ENCODE measurements at places on chromosomes 16 and 17. TPM values are rescaled to one million over a fixed set of nuclear protein-coding genes. Genes with fewer than 3 reads are reported as not detected.

DNA sequence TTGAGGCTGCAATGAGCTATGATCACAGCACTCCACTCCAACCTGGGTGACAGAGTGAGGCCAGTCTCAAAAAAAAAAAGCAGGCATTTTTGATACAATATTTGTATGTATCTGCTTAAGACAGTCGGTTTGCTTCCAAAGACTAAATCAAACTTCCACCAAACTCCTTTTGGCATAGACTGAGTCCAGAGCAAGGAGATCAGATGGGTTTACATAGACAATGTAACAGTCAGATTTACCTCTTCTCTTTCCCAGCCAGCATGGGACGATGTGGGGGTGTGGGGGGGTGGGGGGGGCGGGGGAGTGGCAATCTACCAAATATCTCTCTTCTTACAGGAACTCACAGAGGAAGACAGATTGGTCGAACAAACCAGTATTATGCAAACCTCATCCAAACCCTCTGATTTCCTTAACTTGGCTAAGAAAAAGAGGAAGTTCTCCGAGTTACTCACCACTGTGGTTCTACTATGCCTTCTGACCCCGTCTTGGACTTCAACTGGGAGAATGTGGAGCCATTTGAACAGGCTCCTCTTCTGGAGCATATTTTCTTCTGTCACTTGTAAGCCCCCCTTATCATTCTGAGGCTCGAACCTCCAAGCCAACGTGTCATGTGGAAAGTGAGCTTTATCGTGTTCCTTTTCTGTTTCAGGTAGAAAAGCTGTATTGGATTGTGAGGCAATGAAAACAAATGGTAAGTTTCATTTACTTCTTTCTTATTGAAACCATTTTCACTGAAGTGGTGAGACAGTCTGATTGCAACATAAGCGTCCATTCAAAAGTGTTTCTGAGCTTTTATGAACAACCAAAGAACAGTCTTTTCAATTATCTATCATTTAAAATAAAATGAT, at the start of gene MILR1:
Gene MILR1 (plus strand): TSS at position 451 of the 848 bp plus-strand sequence. CDS start 54 bp downstream, at position 505.
- peak; percentile 83 for DNase-seq

The SOX8 gene
- 31.1 TPM for total RNA-seq

- no peak for DNase-seq
These were observed 95.3 kb upstream of the XYLT1 start for GRCh38 chr16:17566075-17566474.

DNA sequence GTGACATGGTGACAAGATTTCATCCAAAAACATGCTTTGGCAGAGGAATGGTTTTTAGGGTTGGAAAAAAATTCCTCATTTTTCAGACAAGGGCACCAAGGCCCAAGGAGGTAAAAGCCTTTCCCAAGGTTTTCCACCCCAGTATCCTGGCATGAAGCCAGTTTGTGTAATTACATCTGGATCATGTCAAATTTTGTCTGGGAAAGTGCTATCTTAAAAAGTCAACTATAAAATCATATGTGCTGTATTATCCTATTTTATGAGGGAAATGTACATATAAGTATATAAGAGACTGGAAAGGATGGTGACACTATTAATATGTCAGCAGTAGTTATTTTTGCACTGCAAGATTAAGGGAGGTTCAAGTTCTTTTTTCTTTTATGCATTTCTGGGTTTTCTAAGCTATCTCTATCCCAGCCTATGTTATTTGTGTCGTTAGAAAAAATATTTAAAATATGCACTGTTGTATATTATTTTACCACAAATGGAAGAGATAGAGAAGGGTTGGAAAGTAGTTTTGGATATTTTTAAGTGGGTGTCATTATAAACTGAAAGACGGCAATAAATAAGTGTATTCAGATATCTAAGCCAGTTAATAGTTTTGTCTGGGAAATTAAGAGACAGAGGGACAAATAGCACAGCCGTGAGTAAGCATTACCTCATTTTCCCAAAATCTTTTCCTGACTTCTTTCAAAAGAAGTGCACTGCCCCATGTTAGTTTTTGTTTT, 13.5 kb upstream of the FBXO47 start:
- DNase-seq = peak; percentile 36

GRCh38 chr16:30091474-30092372, at the start of gene TBX6:
TSS of gene TBX6 (minus strand) at chr16:30091924. CDS start at chr16:30091193, 731 bp downstream.
- DNase-seq = peak; percentile 96

The AATK gene
- total RNA-seq = 6.3 TPM

GRCh38 chr16:66911112-66911511, 7.6 kb downstream of the CDH16 start:
- no peak for DNase-seq

GRCh38 chr16:88608076-88608475, 30.3 kb upstream of the IL17C start:
- no peak for DNase-seq

GRCh38 chr17:79028496-79029326, 4.7 kb downstream of the C1QTNF1 start:
- no peak for DNase-seq

- no peak for DNase-seq
These were observed 14.4 kb upstream of the LGALS3BP start for GRCh38 chr17:78993981-78994671.

The HIGD1B gene
- total RNA-seq = 6.6 TPM

DNA sequence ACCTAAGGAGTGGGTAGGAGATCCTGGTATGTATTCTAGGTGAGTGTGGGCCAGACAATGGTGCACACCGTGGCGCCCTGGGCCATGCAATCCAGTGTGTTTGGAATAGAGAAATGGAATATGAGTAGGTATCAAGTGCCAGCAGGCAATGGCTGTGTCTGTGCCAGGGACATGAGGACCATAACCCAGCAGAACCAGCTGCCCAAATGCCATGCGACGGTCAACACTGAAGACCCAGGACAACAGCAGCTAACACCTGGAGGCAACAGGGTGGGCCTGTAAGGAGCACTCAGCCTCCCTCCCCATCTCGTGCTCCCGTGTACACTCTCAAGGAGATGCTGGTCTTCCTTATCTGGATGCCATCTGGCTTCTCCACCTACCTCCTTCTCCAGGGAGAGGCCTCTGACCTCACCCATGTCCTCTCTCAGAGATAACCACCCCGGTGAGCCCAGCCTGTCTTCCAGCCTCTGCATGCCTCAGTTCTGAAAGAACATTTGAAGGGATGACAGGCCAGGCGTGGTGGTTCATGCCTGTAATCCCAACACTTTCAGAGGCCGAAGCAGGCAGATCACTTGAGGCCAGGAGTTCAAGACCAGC, 750 bp upstream of the GSDMB start:
- no peak for DNase-seq

- peak; percentile 58 for DNase-seq
These were observed 690 bp downstream of the RHOT1 start for GRCh38 chr17:32142857-32143526.

- no peak for DNase-seq
These were observed 68.4 kb upstream of the NKD1 start for GRCh38 chr16:50479771-50480170.

- no peak for DNase-seq
These were observed 265.8 kb upstream of the ELAC2 start for GRCh38 chr17:13283606-13284005.

GRCh38 chr16:78690510-78690909, 591.1 kb downstream of the WWOX start:
- DNase-seq = no peak

DNA sequence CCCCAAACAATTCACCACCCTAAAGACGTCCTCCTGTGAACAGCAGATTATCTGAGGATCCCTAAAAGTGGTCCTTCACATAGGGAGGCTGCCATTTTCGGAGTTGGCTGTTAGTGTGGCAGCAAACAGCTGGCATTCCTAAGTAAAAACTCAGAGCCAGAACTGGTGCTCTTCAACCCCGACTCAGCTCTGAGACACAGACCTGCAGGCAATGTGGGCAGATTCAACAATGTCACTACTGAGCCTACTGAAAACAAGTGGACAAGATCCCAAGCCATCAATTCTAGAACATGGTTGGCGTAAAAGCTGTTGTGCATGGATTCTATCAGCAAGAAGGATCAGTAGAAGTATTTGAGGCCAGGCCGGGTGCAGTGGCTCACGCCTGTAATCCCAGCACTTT, 247.2 kb downstream of the NTN1 start:
- no peak for DNase-seq

GRCh38 chr17:49585422-49586027, 9.9 kb downstream of the NXPH3 start:
- no peak for DNase-seq

DNA sequence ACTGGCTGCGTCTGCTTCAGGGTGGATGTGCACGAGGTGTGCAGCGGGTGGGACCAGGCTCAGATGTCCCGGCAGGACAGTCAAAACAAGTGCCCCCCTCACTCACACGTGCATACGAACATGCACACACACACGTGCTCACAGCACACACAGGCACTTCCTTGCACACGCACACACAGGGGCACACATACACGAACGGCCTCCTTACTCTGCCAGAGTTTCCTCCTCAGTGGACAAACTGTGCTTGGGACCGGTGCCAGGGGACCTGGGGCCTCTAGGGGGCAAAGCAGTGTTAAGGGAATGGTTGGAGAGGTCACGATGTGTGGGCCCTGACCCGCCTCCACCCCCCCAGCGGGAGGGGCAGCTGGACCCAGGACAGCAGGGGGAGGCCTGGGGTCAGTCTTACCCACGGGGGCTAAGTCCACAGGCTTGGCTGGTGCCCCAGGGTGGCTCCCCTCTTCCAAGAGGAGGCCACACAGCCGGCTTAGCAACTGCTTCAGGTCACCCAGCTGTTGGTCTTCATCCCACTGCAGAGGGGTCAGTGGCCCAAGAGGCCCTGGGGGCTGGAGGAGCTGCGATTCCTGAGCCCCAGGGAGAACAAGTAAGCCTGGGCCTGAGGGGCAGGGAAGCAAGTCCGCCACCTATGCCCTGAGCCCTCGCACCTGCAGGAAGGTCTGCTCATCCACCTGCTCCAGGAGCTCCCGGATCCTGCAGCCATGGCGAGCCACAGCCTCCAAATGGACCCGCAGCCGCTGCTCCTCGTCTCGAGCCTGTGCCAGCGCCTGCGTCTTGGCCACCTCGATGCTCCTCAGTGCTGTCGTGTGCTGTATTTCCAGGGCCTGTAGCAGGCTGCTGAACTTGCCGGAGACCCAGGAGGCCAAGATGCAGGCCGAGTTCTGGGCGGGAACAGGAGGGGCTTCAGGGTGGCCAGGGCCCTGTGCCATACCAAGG, 4.9 kb downstream of the TRIM65 start:
- DNase-seq = no peak

The GALNS gene
- total RNA-seq = 9.8 TPM

- DNase-seq = peak; percentile 37
These were observed 1161.5 kb downstream of the CDH11 start for GRCh38 chr16:63960321-63960720.

GRCh38 chr17:81489012-81489997, 23.3 kb downstream of the ACTG1 start:
- no peak for DNase-seq

- DNase-seq = peak; percentile 30
These were observed 2.8 kb downstream of the MARVELD3 start for GRCh38 chr16:71628810-71629209.

The FKBP10 gene
- 141 TPM for total RNA-seq

- DNase-seq = peak; percentile 48
These were observed 53.7 kb downstream of the IQCK start for GRCh38 chr16:19771796-19772195.

The ZNF200 gene
- 8.4 TPM for total RNA-seq

- no peak for DNase-seq
These were observed 90.9 kb downstream of the GAS7 start for GRCh38 chr17:10107316-10108165.

The HS3ST3B1 gene
- 1.6 TPM for total RNA-seq

The NPIPB13 gene
- total RNA-seq = 2.8 TPM

DNA sequence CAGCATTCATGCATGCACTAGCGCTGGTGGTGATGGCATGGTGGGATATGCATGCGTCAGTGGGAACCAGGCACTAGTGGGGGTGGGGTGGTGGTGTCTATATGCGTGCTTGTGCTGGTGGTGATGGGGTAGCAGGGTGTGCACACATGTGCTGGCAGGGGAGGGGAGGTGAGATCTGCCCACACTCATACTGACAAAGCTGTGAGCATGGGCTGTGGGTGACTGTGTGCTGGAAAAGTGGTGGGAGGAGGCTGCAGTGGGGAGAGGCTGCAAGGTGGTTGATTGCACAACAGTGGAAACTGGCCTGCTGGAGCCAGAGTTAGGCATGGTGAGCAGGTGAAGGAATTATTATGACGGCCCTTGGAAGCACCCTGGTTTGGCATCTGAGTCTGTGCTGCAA, 31.3 kb upstream of the TEKT1 start:
- no peak for DNase-seq

DNA sequence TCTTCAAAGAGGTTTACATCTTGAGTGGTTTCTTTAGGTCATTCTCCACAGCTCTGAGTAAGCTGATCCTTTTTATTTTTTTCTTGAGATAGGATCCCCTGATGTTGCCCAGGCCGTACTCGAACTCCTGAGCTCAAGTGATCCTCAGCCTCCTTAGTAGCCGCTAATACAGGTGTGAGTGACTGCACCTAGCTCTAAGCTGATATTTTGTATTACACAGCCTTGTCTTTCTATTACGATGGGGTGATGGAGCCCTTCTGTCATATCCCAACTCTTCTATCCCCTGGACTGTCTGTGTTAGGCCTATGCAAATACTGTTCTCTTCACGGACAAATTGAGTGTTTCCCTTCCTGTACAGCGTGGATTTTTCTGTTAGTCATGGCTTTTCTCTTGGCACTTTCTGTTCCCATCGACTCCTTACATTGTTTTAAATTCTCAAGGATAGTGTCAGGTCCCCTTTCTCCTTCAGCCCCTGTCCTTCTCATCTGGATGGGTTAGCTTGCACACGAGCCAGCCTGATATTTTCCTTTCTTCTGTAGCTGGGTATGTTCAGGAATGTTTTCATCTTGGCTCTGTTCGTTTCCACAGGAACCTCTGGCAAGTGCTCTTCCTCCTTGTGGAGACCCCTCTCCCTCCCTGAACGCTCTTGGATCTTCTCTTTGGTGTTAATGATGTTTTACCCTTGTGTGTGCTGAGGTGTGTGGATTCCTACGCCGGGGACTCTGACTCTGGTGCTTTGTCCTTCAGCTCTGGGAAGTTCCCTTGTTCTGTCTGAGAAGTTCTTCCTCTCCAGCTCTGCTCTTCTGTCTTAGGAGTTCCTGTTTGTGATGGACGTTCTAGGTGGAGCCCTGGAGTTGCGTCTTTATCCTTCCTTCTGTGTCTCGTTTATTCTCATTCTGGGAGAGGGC, 2.3 kb downstream of the BANP start:
- no peak for DNase-seq

GRCh38 chr17:49589577-49589927, 13.9 kb downstream of the NXPH3 start:
- no peak for DNase-seq

Data from muscle of leg (tissue), 16 donors.